Activated CD8-positive, alpha-beta memory T cell treated with anti-CD3 and anti-CD28 coated beads for 1 hour (primary cell): ENCODE measurements at places on chromosomes 11 and 22.

DNA sequence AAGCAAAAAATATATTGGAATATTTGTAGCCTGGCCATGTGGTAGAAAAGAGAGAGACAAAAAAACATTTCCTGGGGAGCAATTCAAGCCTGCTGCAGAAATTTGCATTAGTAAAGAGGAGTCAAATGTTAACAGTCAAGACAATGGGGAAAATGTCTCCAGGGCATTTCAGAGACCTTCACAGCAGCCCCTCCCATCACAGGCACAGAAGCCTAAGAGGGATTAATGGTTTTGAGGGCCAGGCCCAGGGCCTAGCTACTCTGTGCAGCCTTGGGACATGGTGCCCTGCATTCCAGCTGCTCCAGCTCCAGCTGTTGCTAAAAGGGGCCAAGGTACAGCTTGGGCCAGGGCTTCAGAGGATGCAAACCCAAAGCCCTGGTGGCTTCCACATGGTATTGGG, 46.8 kb downstream of the PGR start:
- no peak for DNase-seq

- DNase-seq, result no peak
Measured at GRCh38 chr11:86740628-86741483, 59.5 kb upstream of the PRSS23 start.

DNA sequence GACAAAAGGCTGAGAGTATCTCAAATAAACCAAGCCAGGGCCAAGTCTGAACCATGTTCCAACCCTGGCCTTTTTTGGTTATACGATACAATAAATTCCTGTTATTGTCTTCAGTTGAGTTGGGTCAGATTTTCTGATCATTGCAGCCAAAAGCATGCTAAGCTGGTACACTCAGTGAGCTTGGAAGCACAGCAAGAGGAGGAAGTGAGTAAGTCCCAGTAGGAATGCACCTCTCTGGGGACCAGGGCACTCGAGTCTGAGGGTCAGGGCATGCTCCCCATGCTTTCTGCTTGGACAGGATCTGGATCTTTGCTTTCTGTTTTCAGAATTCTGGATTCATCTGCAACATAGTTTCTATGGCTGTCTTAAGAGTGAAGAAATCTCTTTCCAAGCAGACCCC, 73.1 kb downstream of the TMPRSS5 start:
- DNase-seq, result no peak

DNA sequence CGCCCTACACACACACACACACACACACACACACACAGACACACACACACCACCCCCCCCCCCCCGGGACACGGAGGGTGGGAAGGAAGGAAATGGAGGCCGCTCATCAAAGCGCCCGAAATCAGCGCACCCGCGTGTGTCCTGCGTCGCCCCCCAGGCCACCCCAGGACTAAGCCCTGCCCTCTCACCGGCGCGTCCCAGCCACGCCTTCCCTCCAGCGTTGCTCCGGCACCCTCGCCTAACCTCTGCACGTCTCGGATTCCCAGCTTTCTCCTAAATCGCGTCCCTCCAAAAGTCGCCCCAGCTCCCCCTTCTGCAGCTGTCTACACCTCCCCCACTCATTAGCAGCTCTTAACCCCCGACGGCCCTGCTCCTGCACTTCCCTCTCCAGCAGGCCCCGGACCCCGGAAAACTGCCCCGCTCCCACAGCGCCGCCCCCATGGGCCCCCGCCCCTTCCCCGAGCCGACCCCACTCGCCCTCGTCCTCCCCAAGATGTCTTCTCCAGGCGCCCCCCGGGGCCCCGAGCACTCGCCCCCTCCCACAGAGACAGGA, 557 bp downstream of the PACSIN2 start:
- DNase-seq, result no peak

DNA sequence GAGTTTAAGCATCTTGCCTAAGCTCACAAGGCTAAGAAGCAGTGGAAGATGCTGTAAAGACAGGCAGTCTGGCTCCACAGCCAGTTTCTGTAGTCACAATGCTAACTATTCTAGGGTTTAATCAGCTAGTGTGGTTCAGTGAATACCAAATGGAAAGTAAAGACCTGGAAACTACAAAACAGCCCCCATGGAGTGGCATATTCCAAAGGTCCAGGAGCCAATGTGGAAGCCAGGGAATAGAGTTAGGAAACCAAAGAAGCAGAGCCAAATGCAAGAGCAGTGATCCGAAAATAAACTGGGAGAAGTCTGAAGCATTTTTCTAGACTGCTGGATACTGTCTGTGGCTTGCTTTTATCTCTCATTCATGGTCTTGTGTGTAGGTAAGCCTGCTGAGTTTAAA, 731.2 kb upstream of the ANO5 start:
- DNase-seq, result no peak

GRCh38 chr11:118219732-118220131, 5.1 kb downstream of the JAML start:
- DNase-seq, result no peak

GRCh38 chr11:62553839-62554361, 7.3 kb upstream of the AHNAK start:
- DNase-seq, result no peak

DNA sequence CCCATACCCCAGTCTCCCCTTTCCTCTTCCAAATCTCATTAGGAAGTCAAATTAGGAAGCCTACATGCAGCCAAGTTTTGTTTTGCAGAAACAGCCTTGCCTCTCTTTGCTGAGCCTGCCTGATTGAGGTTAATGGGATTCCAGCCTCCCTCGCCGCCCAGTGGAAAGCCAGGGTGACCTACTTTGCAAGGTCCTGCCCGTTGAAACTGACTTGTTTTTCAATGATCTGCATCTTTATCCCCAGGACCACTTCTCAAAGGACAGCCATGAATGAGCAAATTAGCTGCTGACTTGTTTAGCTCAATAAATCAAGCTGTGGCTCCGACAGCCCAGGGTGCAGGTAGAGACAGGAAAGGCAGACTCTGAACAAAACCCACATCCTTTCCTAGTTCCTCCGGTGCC, 110.4 kb downstream of the RRAS2 start:
- no peak for DNase-seq

GRCh38 chr11:64252003-64252872, 908 bp downstream of the PLCB3 start:
- no peak for DNase-seq

DNA sequence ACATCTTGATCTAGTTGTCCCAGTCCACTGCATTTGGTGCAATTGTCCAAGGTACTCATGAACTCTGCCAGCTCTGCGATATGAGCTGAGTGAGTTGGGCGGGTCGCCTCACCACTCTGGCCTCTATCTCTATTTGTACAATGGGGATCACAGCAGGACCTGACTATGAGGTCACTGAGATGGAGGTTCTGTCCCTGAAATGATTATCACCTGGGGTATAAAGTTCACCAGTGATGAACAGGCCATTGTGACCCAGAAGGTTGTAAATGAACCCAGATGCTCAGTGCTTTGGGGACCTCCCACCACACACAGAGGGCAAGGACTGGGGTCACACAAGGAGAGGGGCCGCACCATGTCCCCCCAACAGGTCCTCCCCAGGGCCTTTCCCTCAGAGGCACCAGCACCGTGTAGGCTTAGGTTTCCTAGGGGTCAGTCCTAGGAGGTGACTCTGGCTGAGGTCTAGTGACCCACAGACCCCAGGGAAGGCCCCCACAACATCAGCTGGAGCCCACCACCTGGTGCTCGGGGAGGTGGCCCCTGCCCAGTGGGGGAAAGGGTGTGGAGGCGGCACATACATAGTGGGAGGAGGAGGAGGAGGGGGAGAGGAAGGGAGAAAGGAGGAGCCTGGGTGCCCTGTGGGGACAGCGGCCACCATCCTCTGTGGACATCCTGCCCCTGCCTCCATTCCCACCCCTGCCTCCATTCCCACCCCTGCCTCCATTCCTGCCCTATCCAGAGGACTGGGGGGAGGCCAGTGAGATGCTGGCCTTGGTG, 25.0 kb upstream of the IGLL1 start:
- no peak for DNase-seq

DNA sequence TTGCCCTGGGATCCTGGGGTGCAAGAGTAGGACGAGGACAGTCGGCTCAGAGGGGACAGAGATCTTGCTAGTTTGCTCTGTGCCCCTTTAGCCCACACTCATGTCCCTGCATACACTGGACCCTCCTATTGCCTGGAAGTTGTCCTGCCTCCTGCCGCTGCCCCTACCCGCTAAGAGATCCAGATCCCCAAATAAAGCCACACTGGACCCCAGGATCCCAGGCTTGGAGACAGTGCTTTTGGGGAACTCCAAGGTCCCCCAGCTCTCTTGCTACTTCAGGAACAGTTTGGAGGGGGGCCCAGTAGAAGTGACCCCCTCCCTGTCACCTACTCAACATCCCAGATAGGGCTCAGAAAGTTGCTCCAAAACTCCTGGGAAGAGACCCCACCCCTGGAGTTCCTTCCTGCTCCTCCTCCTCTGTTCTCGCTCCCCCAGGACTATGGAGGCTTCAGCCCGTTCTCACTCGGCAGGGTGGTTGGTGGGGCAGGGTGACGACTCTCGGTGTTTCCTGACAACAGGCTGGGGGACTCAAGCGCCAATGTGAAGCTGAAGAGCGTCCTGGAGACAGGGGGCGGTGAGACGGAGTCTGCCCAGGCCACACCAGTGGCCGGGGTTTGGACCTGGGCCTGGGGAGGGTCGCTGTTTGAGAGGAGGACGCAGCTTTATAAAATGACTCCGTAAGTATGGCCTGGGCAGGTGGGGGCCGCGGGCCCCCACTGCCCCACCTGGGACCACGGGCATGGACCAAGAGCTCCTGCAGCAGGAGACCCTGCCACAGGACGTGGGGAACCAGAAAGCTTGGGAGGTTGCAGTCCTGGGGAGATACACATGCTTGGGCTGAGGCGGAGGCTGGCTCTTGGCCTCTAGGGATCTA, 19.2 kb upstream of the TUB start:
- no peak for DNase-seq

DNA sequence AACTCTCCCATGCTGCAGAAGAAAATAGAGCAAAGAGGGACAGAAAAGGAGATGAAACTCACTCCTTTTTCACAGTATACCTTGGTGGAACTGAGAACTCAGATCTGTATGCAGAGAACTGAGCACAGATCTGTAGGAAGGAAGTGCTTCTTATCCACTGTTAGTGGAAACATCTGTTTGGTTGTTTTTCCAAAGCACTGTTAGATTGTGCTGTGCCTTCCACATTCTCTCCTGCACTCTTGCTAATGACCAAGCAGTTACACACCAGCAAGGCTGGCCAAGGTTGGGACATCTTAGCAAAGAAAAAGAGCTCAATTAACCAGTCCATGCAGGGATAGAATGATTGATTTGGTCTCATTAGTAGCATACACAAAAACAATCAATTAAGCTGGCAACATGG, 20.1 kb upstream of the SIK2 start:
- DNase-seq, result no peak

DNA sequence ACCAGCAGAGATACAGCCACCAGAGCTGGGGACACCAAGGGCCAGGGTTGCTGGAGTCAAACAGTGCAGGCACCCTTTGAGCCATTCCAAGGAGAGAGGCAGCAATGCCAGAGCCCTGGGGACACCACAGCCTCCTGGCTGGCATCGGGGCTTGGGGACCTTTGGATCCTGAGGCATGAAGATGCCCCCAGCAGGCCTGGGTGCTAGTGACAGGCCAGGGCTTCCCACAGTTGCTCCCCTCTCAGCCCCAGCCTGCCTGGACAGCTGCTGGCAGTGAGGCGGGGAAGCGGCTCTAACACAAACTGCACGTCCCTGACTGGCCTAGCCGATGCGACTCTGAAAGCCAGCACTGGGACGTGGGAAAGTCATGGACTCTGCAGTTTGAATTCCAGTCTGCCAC, 2.7 kb downstream of the CD5 start:
- DNase-seq, result no peak

DNA sequence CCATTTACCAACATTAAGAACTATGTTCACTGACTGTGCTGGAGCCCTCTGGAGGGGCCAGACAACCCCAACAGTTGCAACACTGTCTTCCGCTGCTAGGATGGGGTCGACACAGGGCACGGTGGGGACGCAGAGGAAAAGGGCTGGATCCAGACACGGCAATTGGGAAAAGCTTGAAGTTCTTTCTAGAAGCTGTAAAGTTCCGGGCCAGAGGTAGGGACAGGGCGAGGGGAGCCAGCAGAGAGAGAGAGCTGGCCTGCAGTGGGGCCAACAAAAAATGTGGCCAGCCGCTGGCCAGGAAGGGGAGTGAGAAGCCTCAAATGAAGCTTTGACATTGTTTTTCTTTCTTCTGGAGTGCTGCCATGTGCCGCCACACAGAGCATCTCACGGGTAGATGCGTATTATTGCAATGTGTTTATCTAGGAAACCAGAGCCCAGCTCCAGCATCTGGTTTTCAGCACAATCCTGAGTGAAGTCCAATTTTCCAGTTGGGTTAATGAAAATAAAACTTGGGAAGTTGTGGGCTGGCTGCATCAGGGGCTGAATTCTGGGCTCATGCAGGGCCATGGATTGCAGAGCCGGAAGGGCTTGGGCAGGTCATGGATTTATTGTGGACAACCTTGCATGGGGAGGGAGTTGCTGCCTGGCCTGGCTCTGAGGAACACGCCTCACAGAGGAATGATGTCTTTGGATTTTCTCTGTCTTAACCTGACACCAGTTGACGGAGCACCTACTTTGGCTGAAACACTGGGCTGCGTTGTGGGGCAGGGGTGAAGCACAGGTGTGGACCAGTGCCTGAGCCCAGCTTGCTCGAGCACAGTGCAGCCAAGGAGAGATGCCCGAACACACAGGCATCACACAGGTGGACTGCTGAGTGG, 67.6 kb upstream of the AMPD3 start:
- DNase-seq, result no peak

DNA sequence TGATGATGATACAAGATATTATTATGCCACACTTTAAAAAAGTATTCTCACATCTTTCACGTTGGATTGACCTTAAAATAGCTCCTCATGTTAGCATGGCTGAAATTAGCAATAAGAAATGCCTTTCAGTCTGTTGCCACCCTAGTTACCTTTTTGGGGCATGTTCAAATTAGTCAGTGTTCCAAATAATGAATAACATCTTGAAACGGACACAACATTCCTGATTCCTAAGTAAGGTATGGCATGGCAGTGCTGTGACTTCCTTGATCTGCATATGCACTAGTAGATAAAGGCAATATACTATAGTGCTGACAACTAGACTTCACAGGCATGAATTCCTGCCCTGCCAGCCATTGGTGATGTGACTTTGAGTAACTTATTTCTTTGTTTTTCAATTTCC, 914.5 kb downstream of the METTL15 start:
- no peak for DNase-seq

GRCh38 chr22:24460418-24461089, 33.2 kb downstream of the ADORA2A start:
- DNase-seq, result no peak
